ENCODE measurements at places on chromosomes 1 and 21.

DNA sequence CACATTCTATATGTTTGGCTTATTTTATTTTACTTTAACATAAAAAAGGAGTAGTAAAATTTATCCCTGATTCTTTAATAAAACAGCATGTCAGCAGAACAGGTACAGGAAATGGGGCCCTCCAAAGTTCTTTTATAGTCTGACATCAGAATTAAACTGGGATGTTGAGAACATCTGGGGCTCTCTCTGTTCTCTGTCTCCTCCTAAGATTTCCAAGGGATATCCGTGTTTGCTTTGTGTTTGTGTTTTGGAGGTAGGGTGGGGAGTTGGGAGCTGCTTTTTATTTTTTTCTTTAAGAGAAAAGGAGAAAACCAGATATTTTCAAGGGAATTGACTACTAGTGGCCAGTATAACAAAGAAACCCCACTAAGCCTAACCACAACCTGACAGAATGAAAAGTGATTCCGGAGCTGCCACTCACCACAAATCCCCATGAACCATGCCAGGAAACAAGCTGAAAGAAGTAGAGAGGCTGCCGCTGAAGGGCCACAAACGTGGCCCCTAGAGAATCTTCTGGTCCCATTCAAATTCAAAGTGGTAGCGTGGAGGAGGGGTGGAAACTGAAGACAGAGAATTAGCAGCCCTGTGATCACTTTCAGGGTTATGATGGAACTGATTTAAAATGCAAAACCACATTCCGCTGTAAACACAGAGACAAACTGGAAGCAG, 369.6 kb upstream of the ADGRL2 start:
- no peak for DNase-seq

DNA sequence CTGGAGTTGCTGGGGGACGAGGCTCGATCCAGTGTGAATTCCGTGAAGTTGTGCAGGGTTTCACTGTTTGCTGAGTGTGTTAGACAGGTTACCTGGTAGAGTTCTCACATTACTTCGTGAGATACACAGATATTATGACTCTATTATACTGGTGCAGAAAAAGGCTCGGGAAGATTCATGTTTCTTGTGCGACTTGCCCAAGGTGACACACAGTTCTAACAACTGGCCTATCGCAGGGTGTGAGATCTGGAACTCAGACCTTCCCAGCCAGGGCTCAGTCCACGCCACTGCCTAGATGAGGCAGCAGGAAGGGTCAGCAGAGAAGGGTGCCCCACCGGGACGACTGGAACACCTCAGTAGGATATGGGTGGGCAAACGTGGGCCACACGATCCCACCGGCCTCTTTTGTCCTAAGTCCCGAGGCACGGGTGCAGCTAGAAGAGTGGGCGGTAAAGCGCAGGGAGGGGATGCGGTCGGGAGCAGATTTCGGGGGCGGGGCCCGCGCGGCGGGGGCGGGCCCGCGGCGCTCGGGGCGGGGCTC, 296 bp upstream of the RNPEP start:
- no peak for DNase-seq

- DNase-seq, result no peak
Measured at GRCh38 chr1:208965351-208965750, 618.2 kb upstream of the CAMK1G start.

DNA sequence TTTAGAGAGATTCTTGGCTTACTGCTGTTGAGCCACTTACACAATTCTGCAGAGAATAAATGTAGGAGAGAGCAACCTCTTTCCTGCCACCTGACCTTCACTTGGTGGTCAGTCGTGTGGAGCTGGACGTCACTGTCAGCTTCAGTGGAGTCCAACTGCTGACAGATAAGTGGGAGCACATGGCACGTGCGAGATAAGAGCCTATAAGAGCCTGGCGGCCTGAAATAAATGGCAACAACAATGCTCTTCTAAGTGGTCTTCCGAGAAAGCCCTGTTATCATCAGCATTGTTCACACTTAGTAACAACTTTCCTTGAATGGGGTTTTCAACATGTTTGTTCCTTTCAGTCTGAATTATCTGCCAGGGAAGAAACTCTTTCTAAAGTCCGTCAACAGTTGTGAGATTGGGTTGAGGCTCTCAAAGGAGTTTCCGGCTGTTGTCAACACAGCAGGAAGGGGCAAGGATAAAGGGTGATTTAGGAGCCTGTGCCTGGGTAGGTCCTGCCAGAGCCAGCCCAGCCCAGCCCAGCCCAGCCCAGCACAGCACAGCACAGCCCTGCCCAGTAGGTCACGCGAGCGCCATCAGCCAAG, 57.2 kb upstream of the RUNX1 start:
- no peak for DNase-seq

- DNase-seq, result no peak
Measured at GRCh38 chr1:215263636-215264035, 181.1 kb downstream of the KCNK2 start.

GRCh38 chr1:51222809-51223208, 13.3 kb upstream of the RNF11 start:
- DNase-seq, result no peak

GRCh38 chr1:48687282-48688045, 89.2 kb downstream of the BEND5 start:
- no peak for DNase-seq

DNA sequence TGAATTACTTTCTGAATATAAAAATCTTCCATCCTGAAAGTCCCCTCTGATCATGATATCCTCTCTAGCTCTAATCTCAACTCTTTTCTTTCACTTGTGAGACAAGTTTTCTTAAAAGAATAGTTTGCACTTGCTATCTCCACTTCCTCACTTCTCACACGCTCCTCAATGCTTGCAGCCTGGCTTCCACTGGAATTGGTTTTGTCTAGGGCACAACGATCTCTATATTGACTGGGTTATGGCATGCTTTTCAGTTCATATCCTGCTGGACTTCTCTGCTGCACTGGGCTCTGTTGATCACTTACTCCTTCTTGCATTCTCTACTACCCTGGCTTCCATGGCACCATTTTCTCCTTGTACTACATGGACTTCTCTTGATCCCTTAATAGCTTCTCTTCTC, 474 bp downstream of the FCRLA start:
- no peak for DNase-seq

DNA sequence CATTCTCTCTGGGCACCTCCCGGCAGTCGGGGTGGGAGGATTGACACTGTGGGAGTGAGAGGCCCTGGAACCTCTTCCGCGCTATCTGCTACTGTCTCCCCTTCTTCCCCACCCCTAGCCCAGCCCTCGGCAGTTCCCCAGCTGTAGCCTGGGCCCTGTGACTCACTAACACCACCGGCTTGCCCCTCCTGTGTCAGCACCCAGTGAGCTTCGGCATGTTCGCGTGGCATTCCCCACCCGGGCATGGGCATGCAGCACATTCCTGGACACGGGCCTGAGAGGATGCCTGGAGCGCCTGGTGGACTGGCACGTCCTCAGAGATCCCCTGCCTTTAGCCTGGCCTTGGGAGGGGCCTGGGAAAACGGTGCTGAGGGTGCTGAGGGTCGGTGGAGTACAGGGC, 1.3 kb downstream of the CDK18 start:
- no peak for DNase-seq

- no peak for DNase-seq
Measured at GRCh38 chr1:89833183-89834082, 12.6 kb downstream of the LRRC8D start.

DNA sequence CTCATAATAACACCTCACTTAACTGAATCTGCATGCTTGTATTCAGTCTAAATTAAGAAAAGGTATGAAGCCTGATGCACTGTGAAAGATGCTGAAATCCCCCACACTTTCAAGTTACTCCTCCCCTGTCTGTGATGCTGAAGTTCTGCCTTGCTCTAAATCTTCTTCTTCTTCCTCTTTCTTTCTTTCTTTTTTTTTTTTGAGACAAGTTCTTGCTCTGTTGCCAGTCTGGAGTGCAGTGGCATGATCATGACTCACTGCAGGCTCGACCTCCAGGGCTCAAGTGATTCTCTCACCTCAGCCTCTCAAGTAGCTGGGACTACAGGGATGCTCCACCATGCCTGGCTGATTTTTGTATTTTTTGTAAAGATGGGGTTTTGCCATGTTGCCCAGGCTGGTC, 231.0 kb upstream of the B3GALT2 start:
- DNase-seq, result no peak

- no peak for DNase-seq
Measured at GRCh38 chr1:173112129-173112528, 61.4 kb upstream of the TNFSF18 start.

- no peak for DNase-seq
Measured at GRCh38 chr1:202198366-202198724, 4.7 kb downstream of the LGR6 start.

- no peak for DNase-seq
Measured at GRCh38 chr1:159000070-159000409, 9.7 kb upstream of the IFI16 start.

All from GM04504 (cell line).